Stimulated activated CD4-positive, alpha-beta T cell treated with anti-CD3 and anti-CD28 coated beads, Interleukin-12 subunit alpha, Interleukin-12 subunit beta, amount 100 ng/mL, for 4 hours (primary cell): ENCODE measurements at places on chromosomes 1 and 21.

DNA sequence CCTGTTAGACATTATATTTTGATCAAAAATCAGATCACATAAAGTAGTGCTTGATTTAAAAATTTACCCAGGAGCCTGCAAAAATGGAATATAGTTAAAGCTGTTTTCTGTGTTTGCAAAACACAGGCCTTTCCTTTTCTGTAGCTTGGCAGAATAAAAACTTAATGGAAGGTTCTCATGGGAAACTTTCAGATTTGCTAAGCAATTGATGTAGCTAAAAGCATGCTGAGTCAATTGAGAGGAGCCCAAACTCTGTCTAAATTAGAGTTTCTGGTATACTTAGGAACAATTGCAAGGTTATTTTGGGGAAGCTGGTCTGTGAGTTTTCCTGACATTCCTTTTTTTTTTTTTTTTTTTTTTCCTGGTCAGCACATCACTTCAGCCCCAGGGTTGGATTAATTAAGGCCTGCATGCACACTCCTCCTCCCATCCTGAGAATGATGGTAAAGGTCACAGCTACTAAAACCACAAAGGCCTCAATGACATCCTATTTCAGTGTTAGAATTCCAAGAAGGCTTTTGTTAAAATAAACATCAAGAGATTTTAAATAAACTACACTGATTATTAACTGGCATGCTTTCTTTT, 608.7 kb downstream of the PLPP3 start:
- DNase-seq: no peak

GRCh38 chr21:31201548-31201947, 142.5 kb downstream of the TIAM1 start:
- no peak for DNase-seq

DNA sequence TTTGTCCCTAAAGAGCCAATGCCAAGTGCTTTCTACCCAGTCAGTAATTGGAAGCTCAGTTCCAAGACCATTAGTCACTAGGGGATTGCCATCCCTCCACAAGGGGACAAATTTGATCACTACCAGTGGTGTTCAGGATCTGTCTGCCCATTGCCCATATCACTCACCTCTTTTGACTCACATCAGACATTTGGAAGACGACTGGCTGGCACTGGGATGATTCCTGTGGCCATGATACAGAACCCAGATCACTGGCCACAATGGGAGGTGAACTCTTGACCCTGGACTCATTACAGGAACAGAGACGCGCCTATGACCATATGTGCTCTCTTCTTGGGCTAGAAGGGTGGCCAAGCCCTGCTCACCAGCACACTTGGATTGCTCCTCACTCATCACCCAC, 71.0 kb downstream of the COLGALT2 start:
- no peak for DNase-seq

DNA sequence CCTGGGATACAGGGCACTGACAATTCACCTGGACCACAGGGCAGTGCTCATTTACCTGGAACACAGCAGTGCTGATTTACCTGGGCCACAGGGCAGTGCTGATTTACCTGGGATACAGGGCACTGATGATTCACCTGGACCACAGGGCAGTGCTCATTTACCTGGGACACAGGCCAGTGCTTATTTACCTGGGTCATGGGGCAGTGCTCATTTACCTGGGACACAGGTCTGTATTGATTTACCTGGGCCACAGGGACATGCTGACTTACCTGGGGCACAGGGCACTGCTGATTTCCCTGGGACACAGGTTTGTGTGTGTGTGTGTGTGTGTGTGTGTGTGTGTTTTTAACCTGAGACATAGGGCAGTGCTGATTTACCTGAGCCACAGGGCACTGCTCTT, 261.7 kb downstream of the MATN1 start:
- DNase-seq: no peak

GRCh38 chr1:234763367-234763766, 153.4 kb upstream of the IRF2BP2 start:
- no peak for DNase-seq

DNA sequence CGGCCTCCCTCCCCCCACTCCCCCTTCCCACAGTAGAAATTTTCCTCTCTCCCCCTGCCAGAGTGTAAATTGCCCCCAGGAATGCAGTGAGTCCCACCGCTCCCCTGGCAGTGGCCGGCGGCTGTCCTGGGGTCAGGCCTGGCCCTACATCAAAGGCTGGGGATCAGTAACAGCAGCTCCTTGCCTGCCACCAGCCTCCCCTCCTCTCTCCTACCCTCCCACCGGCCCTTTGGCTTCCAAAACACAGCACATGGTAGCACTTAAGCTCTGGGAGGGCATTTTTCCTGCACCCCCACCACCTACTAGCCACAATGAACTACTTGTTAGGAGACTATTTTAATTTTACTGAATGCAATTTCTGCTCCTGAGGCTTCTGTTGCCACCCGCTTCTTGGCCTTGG, 9.0 kb upstream of the COL8A2 start:
- no peak for DNase-seq

GRCh38 chr1:78234496-78234895, 188.7 kb downstream of the GIPC2 start:
- no peak for DNase-seq

- DNase-seq: no peak
Measured at GRCh38 chr1:44829506-44830384, 13.3 kb downstream of the PTCH2 start.

GRCh38 chr1:18058981-18059605, 48.5 kb upstream of the IGSF21 start:
- DNase-seq: no peak

- no peak for DNase-seq
Measured at GRCh38 chr1:167663002-167663772, 33.2 kb downstream of the RCSD1 start.

GRCh38 chr1:206893380-206893779, 3.9 kb upstream of the IL24 start:
- DNase-seq: no peak

GRCh38 chr1:19605967-19606366, 38.1 kb upstream of the NBL1 start:
- DNase-seq: no peak

- DNase-seq: no peak
Measured at GRCh38 chr1:200975458-200975857, 48.1 kb downstream of the KIF21B start.

DNA sequence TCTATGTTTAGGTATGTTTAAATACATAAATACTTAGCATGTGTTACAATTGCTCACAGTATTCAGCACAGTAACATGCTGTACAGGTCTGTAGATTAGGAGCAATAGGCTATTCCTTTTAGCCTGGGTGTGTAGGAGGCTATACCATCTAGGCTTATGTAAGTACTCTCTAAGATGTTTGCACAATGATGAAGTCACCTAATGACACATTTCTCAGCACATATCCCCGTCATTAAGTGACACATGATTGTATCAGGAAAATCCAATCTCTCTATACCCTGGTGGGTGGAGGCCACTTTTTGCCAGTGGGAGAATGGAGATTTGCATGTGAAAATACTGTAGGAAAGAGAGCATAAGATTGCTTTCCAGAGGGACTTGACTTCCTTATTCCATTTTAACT, 5.5 kb upstream of the TEDDM1 start:
- no peak for DNase-seq

DNA sequence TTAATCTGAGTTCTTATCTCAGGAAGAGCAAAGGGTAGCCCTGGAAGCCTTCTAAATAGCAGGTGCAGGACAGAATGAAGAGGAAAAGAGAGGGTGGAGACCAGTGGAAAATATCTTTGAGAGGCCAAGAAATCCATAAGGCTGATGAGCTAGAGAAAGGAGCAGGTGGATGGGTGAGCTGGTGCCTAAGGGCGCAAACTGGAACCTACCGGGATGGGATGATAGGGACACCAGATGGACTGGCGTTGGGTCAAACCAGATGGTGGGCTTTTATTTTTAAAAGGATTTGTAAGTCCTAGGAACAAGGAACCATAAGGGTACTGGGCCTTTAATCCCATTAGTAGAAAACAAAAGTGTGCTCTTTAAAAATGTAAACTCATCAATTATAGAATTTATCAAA, 59.7 kb downstream of the RGL1 start:
- no peak for DNase-seq

GRCh38 chr1:152864443-152864842, 4.6 kb downstream of the LCE7A start:
- no peak for DNase-seq

DNA sequence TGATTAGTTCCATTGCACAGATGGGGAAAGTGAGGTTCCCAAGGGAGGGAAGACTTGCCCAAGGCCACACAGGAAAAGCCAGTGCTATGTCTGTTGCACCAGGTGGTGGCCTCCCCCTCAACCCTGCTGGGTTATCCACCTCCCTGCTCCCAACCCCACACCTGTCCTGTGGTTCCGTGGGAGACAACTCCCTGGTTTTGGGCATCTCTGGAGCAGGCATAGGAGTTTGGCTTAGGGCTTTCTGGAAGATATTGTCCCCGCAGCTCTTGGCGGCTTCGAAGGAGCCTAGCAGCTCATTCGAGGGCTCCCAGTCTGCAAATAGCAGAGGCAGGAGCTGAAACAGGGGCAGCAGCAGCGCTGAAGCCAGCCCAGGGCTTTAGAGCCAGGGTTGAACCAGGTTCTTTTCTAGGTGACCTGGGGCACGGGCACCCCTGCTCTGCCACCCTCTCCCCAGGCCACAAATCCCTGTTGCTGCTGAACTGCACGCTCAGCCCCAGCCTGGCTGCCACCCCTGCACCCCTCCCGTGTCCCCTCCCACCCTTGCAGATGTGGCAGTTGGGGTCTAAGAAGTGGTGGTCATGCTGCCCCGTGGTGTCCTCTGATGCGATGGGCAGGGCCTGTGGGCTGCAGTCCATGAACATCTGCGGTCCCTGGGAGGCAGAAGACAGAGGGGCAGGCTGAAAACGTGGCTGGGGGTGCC, 22.1 kb downstream of the SPOCD1 start:
- no peak for DNase-seq

DNA sequence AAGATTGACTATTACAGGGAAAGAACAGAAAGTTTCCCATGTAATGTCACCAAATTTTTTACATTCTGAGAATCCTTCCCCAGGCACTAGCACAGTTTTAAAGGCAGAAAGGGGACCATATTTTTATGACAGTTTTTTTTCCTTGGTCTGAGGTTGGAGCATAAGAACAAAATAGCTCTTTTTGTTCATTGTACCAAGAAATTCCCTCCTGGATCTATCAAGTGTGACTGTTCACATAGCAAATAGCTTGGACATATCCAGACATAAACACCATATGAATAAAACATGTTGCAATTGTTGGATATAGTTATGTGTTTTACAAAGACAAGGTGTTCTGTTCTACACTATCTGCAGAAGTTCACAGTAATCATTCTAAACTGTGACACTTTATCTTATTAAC, 182.4 kb upstream of the ADGRL2 start:
- DNase-seq: no peak

- DNase-seq: no peak
Measured at GRCh38 chr1:112589766-112590165, 29.2 kb downstream of the ST7L start.

- no peak for DNase-seq
Measured at GRCh38 chr1:33057095-33057494, 20.4 kb upstream of the AK2 start.

DNA sequence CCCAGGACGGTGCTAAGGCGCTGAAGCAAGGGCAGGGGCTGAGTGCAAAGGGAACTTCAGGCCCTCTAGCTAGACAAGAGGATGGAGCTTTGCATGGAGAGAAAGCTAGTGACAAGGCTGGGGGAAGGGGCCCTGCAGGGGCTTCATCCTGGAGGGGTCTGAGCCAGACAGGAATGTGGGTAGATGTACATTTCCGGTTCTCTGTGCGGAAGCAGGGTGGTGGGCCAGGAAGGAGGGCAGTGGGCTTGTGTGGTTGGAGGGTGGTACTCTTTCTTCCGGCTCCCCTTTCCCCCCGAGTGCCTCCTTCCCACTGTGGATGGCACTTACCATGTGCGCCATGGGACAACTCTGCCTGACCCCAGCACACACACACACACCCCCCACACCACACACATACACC, 1.5 kb downstream of the KISS1 start:
- no peak for DNase-seq

GRCh38 chr1:28601696-28602095, 9.6 kb downstream of the RAB42 start:
- DNase-seq: no peak

DNA sequence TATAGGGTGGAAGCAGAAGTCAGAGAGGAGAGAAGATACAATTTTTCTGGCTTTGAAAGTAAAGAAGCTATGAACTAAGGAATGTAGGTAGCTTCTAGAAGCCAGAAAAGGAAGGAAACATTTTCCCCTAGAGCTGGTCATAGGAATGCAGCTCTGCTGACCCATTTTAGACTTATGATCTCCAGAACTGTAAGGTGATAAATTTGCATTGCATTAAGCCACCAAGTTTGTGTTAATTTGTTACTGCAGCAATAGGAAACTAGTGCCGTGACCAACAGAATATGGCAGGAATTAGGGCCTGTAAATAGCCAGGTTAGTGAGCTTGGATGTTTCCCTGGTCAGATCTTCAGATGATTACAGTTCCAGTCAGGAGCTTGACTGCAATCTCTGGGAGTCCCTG, 244.3 kb upstream of the C1orf105 start:
- no peak for DNase-seq

DNA sequence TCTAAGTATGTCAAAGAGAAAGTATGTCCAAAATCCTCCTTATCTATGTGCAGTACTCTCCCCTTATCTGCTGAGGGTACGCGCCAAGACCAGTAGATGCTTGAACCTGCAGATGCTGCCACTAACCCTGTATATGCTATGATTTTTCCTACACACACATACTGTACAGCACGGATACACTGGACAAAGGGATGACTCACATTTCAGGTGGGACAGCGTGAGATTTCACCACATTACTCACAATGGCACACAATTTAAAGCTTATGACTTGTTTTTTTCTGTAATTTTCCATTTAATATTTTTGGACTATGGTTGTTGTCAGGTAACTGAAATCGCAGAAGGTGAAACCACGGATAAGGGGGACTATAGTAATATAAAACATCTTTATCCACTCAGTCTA, 4.1 kb downstream of the ORC1 start:
- DNase-seq: no peak

GRCh38 chr1:63903947-63904610, 130.3 kb downstream of the ROR1 start:
- no peak for DNase-seq

DNA sequence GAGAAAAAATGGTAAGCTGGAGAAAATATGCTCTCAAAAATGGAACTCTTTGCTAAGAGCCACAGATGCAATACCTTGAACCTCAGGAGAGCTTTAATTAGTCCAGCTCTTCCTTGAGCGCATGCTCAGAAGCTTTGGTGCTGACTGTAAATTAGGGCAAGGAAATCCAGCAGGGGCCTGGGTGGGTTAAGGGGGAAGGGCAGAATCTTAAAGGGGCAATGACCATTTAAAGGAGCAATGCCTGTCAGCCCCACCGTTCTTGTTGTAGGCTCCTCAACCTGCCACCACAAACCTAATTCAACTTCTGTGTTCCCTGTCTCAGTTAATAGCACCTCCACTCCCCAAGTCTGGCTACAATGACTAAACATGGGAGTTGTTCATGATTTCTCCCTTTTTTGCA, 6.8 kb upstream of the SLC22A15 start:
- no peak for DNase-seq

DNA sequence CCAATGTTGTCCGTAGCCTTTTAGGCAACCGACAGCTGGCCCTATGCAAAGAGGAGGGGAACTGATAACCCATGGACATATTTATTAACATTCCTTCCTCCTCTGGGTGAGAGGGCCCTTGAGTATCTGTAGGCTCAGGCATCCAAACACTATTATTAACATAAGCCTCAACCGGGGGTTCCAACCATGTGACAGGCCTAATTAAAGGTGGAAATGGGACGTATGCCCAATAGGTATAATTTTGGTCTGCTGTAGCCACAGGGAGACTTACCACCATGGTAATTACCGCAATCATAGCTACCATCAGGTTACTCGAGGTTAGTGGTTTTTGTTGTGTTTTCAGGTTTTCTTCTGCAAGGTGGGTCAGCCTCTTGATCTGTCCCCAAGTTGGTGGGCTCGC, 5.3 kb downstream of the DAP3 start:
- DNase-seq: no peak

GRCh38 chr1:205065666-205066065, 18.6 kb downstream of the TMEM81 start:
- no peak for DNase-seq
